Ammon's horn (tissue), 1 donor: ENCODE measurements at places on chromosomes 5 and 9.
A peak's percentile ranks its signal among the peaks of the same experiment; 100 is the strongest.

DNA sequence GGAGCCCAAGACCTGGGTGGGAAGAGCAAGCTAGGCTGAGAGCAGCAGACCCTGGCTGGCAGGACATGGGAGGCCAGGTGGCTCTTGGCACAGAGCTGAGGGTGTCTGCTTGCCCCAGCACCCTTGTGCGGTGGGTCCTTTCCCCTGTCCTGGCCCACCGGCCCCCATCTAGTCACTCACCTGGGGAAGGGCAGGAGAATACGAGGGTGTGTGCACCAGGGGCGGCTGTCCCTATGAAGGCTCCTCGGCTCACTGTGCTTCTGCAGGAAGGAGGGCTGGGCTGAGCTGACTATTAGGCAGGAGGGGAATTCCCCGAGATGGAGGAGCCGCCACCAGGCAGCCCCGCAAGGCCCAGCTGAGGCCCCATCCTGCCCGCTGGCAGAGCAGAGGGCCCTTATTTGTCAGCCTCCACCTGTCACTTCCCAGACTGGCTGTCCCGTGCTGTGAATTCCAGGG, 6.1 kb upstream of the TNIP1 start:
- no peak for DNase-seq

DNA sequence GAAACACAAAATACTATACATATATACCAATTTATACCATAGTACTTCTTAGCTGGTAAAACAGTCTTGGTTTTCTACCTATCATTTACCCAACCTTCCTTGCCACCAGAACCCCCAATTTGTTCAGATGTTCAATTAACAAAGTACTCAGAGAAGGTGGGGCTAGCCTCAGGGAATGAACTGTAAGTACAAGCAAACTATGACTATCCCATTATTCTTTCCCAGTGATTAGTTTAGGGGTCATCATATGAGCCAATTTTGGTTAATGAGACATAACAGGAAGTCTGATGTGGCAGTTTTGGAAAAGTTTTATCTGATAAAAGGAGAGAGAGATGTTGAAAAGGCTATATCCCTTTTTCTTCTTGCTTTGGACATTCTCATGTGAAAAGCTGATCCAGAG, 125.8 kb downstream of the DTWD2 start:
- DNase-seq, result no peak

DNA sequence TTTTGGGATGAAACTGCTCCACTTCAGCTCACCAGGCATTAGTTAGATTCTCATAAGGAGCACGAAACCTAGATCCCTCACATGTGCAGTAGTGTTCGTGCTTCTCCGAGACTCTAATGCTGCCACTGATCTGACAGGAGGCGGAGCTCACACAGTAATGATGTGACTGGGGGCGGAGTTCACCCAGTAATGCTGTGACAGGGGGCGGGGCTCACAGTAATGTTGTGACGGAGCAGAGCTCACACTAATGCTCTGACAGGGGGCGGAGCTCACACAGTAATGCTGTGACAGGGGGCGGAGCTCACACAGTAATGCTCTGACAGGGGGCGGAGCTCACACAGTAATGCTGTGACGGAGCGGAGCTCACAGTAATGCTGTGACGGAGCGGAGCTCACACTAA, 27.1 kb upstream of the LRRC14B start:
- DNase-seq, result no peak

DNA sequence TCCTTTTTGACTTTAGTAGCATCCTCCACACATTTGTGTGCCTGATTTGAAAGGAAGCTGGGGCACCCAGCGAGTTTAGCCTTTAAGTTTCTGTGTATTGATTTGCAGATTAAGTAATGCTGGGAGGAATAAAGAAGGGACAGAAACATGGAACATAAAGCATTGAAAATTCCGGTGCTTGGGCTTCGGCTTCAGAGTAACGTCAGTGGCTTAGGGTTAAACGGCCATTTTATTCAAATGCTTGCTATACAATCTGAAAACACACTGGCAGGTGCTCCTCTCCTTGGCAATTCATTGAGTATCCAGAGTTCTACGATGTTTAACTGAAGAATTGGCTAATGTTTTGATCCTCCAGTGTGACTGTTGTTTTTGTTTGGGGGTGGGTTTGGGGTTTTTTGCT, 58.0 kb upstream of the FSD1L start:
- no peak for DNase-seq

DNA sequence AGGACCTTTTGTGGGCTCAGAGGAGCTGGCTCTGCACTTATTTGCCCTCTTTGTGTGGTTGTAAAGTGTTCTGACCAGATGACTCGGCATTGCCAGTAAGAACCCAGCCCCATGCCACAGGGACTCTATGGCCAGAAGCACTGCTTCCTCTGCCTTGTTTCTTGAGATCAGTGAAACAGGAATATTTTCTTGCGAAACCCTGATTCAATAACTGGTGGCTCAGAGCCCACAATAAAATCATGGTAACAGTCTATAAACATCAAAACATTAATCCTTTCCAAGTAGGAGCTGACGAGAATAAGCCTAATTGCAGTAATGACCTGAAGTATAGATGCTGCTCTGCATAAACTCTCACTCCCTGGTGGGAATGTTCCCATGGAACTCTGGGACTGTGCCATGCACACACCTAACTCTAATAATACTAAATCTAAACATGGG, 344.3 kb downstream of the ZNF608 start:
- DNase-seq, result peak; percentile 30
